Fibroblast of villous mesenchyme (primary cell): ENCODE measurements at places on chromosomes 2 and 18. TPM values are rescaled to one million over a fixed set of nuclear protein-coding genes. Genes with fewer than 3 reads are reported as not detected.

The C18orf54 gene
- 1.9 and 6.0 TPM in 2 replicates for total RNA-seq

The KLF11 gene
- 6.9 and 9.7 TPM in 2 replicates for total RNA-seq

The PPP1R1C gene
- 0.32 and 2.2 TPM in 2 replicates for total RNA-seq

The GCG gene
- total RNA-seq, result not detected in 2 replicates

- no peak for DNase-seq
Measured at GRCh38 chr2:30267161-30267975, 36.0 kb downstream of the LBH start.

DNA sequence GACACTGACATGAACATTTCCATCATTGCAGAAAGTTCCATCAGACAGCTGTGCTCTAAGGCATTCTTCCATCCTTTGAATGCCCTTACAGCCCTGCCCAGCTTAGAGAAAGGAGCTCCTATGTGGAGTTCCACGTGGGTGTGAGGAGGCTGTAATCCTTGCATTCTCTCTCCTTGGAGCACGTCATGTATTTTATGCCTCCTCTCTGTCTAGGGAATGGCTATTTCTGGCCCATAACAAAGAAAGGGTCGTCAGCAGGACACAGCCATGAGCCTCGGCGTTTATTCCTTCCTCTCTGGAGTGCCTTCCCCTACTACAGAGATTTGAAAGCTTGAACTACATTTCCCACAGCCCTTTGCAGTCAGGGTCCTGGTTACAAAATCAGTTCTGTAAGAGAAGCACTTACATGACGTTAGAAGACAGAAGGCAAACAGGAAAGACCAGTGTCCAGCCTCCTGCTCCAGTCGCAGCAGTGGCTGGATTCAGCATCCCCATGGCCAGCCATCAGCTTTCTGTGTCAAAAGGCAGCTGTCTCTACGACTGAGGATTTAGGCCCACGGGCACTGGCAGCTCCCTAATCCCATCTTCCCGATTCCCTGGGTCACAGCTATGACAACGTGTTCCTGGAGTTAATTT, 234.9 kb downstream of the TFCP2L1 start:
- no peak for DNase-seq
